ENCODE measurements at places on chromosomes 4 and X.

GRCh38 chr4:1416948-1417260 is 10.7 kb upstream of the NKX1-1 start:
- DNase-seq, result no peak

- DNase-seq, result no peak
Measured at GRCh38 chrX:24799565-24799964, 105.8 kb downstream of the POLA1 start.

GRCh38 chr4:166335256-166335938 is 462.4 kb downstream of the TLL1 start:
- DNase-seq, result no peak

DNA sequence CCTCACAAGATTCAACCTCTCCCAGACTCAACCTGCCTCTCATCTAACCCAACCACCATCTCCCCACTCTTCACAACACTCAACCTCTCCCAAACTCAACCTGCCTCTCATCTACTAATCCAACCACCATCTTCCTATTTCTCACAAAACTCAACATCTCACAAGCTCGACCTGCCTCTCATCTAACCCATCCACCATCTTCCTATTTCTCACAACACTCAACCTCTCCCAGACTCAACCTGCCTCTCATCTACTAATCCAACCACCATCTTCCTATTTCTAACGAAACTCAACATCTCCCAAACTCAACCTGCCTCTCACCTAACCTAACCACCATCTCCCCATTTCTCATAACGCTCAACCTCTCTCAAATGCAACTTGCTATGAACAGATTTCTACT is 29.8 kb downstream of the FAT1 start:
- no peak for DNase-seq

DNA sequence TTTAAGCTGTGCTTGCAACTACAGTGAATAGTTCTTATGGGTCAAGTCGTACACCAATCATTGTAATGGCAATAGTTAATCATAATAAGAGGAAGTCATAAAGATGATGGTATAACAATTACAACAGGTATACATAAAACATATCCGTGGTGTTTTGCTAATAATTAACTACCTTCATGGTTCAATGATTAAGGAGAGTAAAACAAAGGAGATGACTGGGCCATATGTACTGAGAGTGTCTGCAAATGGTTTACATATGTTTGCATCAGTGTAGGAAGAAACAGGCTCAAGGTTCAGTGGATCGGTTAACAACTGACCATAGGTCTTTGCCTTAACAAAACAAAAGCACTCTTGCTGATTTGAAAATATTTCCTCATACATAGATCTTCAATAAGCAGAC is 253.0 kb downstream of the COX7B2 start:
- no peak for DNase-seq

DNA sequence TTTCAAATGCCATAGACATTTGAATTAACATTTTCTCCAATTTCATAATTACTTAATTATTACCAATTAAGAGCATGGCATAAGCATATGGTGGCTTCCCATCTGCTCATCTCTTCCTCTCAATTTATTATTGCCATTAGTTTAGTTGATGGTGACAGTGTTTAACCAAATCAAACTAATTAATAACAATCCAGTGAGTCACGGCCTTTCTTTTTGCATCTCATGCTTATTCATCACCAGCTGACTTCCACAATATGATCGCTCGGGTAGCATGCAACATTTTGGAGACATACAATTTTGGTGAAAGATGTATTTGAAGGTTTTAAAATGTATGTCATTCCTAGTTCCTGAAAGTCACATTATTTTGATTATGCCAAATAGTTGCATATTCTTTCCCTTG is 172.8 kb upstream of the TACR3 start:
- no peak for DNase-seq

- no peak for DNase-seq
Measured at GRCh38 chr4:1802151-1802715, 9.1 kb downstream of the FGFR3 start.

DNA sequence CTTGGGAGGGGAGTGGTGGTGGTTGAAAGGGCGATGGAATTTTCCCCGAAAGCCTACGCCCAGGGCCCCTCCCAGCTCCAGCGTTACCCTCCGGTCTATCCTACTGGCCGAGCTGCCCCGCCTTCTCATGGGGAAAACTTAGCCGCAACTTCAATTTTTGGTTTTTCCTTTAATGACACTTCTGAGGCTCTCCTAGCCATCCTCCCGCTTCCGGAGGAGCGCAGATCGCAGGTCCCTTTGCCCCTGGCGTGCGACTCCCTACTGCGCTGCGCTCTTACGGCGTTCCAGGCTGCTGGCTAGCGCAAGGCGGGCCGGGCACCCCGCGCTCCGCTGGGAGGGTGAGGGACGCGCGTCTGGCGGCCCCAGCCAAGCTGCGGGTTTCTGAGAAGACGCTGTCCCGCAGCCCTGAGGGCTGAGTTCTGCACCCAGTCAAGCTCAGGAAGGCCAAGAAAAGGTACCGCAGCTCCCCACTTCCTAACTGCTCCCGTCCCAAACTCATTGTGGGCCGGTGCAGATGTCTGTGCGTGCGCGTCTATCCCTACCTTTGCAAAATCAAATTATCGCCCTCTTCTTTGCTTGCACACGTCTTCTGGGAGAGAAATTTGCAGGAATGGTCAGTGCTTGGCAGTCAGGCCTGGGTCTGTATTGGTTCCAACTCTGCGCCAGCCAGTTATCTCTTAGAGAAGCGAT is 533 bp downstream of the IL15 start:
- peak; percentile 51 for DNase-seq

DNA sequence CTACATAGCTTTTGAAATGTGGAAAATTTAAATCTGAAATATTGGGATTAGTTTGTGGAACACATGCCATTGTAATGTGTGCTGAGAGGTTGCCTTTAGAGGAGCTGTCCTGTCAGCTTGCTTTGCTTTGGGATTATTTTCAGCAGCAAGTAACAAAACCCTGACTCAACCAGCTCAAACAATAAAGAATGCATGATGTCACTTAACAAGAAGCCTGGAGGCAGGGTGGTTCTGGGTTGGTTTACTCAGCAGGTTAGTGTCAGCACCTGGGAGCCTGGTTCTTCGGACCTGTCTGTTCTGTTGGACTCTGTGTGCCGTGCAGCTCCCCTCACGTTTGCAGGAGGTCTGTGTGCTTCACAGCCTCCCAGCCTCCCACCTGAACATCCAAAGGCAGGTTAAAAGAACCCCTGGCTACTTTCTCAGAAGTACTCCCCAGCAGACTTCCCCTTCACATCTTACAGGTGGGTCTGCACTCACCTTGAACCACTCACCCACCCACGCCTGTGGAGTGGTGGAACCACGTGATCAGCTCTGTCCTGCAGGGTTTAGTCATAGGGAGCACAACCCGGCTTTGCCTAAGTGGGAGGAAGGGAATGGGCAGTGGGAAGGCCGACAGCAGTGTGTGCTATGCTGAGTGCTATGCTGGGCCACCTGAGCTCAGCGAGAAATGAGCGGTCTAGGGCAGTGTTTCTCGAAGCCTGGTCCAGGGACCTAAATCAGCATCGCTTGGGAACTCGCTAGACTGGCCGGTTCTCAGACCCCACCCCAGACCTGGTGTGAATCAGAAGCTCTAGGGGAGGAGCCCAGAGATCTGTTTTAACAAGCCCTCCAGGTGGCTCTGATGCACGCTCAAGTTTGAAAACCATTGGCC is 20.4 kb downstream of the TMEM131L start:
- DNase-seq, result no peak

- no peak for DNase-seq
Measured at GRCh38 chr4:102823897-102824296, 3.5 kb downstream of the UBE2D3 start.

DNA sequence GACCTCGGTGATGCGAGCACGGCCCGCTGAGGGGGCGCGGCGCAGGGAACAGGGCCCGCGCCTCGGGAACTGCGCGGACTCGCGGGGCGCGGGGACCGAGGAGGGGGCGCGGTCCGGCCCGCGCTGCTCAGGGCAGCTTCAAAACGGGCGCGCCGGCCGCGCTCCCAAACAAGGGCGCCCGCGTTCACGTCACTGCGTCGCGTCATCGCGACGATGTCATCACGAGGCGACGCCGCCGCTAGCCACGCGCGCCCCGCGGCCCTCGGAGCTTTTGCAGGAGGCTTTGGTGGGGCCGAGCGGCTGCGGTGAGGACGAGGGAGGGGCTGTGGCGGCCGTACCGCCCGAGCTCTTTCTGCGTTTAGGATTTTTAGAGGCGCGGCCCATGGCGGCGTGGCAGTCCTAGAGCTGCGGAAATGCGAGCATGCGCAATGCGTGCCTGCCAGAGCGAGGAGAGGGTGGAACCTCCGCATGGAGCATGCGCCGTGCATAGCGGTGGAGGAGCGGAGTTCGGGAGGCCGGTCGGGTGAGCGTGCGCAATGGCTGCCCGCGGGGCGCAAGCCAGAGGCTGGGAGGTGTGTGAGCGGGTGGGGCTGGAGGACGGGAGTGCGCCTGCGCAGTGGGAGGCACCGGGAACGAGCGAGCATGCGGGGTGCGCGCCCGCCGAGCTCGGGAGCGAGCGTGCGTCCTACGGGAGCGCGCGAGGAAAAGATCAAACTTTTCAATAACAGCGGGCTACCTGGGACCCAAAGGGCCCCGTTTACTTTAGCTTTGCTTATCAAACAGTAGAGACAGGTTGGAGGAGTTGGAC is at the start of gene PPP2R3B:
TSS of gene PPP2R3B (minus strand) at position 140 of the 808 bp plus-strand sequence. CDS start 216 bp downstream, outside the sequence.
- DNase-seq, result no peak

DNA sequence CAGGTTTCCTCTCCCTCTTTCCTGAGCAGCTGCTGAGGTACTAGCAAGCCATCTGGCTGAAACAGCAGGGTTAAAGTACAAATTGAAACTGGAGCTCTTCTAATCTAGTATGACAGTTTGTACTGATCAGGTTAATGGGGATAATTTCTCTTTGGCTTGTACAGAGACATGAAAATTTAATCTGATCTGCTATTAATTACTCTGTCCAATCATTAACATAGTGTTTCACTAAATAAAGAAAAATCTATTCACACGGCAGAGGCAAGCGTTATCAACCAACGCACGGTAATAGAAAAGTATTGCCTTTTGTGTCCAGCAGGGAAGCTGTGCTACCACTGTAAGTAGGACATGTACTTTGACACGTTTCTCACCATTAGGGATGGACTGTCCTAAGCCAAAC is 71.1 kb downstream of the IGSF1 start:
- no peak for DNase-seq
